ENCODE measurements at places on chromosomes 4 and X.

DNA sequence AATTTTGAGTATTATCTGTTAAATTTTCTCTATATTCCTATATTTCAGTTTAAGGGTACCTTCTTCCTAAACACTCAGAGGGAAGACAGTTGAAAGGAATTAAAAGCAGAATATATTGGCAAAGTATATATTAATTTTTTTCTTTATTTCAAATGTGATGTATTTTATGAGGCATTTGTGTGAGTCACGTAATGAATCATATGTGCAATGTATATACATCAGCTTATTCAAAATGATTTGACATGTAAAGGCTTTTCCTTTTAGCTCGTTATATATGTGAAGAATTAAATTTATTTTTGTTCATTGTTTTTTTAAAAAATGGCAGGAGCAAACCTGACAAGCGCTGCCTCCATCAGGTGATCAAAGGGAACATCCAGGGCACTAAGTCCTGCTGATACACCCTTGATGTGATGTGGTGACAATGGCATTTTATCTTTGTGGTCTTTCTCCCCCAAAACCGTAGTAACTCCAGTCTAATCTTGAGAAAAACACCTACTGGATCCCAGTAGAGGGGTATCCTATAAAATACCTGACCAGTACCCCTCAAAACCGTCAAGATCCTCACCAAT is 8.9 kb downstream of the WWC2 start:
- DNase-seq: no peak

DNA sequence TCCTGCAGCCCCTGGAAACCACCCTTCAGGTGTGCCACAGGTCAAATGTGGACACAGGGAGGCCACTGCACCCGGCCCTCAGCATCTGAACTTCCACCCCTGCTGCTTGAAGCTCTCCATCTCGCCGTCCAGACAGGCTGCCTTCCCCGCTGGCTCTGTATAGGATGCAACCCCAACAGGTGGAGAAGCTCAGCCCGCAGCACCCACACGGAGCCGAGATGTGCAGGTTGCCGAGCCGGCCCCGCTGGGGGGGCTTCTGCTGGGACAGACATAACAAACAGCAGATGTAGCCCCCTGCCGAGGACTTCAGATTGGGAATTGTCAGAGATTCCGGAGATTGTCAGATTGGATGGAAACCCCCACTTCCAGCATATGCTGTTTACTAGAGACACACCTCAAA is 20.5 kb downstream of the TMEM187 start:
- DNase-seq: no peak

GRCh38 chr4:21806991-21807390 is 141.6 kb downstream of the KCNIP4 start:
- DNase-seq: no peak

- no peak for DNase-seq
These were observed 798.7 kb downstream of the PCDH7 start for GRCh38 chr4:31518796-31519250.

GRCh38 chr4:69910016-69910782 is 20.7 kb upstream of the CSN1S1 start:
- no peak for DNase-seq

DNA sequence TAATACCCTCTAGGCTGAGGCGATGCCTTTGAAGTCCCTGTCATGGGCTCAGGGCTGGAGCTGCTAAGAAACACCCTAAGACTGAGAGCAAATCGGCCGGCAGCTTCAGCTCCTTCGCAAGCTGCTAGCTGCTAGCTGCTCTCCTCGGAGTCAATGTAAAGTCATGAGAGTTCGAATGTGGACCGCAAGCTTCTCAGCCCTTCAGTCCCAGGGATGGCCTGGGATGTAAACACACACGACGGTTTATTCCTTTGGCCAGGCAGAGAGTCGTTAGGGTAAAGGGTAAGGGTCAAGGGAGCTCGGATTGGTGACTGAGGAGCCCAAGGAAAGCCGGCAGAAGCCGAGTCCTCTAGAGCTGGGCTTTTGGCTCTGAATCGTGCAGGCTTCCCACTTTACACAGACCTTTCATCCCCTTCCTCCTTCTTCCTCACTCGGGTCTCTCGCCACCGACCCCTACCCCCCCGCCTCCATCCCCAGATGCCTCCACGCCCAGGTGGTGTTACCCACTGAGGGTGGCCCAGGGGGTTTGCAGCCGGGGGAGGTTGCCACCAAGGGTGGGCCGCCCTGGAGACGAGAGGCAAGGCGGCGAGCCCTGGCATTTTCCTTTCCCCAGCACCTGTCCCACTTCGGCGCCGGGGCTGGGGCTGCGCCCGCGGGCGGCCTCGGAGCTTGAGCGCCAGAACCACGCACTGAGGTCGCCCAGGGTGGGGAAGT is 3.1 kb upstream of the BCORL1 start:
- no peak for DNase-seq

GRCh38 chr4:37821953-37822605 is 4.4 kb upstream of the PGM2 start:
- DNase-seq: no peak

- no peak for DNase-seq
These were observed 92.2 kb downstream of the TBL1X start for GRCh38 chrX:9557091-9557490.

DNA sequence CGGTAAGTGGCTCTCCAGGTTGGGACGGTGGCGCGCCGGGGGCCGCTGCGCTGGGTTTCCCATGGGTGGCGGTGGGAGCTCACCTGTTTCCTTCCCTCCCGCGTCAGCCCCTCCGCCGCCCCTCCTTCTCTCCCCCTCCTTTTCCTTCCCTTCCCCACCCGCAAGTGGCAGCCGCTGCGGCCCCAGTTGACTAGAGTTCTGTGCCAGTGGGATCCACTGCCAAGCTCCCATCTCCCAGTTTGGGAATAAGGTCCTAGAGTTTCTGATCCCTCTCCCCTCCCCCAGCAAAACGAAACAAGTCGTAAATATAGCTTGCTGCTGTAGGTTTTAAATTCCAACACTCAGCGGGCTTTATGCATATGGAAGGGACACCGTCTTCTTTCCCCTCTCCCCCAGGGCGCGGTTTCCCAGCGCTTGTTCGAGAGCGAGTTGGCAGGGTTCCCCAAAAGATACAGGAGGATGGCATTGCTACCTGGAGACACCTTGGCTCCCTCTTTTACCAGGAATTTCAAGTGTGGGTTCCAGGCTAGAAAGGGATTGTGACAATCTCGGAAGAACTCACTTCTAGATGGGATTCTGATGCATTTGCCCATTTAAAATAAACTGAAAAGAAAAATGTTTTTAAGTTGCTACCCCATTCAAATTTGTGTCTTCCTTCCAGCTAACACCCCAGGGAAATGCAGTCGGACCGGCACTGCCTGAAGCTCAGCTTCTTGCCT is 1.2 kb downstream of the TLL1 start:
- DNase-seq: no peak

GRCh38 chr4:89249716-89250361 is 57.8 kb downstream of the GPRIN3 start:
- no peak for DNase-seq

- no peak for DNase-seq
These were observed 292.8 kb upstream of the ARSJ start for GRCh38 chr4:114272226-114272625.

DNA sequence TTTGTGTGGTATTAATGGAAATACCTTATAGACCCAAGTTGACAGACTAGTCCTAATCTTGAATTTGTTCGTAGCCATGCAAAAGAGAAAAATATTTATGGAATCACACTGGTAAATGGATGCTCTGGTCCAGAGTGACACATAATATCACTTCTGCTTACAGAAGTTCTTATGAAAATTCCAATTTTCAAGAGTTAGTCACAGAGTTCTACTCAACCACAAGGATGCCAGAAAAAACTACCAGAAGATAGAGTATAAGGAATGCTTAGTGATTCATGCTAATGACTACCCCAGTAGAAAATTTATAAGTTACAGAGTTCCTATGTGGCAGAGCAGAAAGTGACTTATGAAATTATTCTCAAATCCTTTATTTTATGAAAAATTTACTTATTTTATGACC is 1384.8 kb downstream of the FAM133A start:
- DNase-seq: no peak

DNA sequence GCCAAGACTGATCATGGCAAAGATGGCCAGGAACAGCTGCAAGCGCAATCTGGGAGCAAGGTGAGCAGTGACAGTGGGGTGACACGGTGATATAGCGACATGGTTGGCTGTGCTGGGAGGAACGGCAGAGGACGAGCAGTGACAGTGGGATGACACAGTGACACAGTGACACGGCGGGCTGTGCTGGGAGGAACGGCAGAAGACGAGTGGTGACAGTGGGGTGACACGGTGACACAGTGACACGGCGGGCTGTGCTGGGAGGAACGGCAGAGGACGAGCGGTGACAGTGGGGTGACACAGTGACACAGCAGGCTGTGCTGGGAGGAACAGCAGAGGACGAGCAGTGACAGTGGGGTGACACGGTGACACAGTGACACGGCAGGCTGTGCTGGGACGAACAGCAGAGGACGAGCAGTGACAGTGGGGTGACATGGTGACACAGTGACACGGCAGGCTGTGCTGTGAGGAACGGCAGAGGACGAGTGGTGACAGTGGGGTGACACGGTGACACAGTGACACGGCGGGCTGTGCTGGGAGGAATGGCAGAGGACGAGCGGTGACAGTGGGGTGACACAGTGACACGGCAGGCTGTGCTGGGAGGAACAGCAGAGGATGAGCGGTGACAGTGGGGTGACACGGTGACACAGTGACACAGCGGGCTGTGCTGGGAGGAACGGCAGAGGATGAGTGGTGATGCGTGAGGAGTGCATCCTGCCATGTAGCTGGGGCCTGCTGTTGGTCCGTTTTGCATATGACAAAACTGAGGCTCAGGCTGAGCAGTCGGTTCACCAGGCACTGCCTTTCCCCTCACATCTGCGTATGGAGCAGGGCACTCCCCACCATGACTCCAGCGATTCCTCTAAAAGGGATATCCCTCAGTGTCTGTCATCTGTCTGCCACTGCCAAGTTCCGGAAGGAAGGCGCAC is 36.0 kb upstream of the MXD4 start:
- no peak for DNase-seq
